ENCODE measurements at places on chromosomes 6 and 20.
A peak's percentile ranks its signal among the peaks of the same experiment; 100 is the strongest.

GRCh38 chr6:95244751-95245150, 332.6 kb upstream of the MANEA start:
- no peak for DNase-seq

DNA sequence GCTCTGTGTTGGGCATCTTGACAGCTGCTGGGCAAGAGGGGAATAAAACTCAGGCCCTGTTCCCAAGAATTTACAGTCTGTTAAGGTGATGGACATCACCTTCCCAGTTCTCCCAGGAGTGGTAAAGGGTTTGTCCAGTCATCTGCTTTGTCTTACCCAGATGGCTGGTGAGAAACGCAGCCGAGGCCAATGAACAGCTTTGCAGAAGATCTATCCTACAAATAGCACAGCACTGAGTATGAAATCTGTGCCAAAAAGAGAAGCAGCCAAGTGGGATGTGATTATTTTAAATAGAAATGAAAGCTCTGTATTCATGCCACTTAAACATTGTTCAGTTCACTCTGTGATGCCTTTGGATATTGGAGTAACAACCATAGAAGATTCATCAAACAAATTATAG, 132.7 kb upstream of the SLC22A16 start:
- no peak for DNase-seq

- no peak for DNase-seq
Measured at GRCh38 chr6:106101466-106101865, 15.3 kb downstream of the PRDM1 start.

DNA sequence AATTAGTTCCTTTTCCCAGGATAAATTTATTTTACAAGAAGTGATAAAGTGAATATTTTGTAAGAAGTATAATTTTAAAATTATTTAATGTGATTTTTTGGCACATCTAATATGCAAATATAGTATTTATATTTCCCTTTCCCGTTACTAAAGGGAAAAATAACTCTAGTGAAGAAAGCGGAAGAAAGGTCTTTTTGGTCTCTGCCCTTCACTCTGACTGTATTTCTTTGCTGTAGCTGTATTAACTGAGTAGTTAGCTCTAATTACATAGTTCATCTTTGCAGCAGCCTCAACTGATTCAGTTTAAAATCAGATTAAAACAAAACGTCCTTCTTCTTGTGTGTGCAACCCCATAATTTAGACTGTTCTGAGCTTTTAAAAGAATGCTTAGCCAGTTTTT, 57.4 kb upstream of the RNF144B start:
- DNase-seq = no peak

- DNase-seq = no peak
Measured at GRCh38 chr6:28600245-28600644, 74.6 kb downstream of the GPX5 start.

DNA sequence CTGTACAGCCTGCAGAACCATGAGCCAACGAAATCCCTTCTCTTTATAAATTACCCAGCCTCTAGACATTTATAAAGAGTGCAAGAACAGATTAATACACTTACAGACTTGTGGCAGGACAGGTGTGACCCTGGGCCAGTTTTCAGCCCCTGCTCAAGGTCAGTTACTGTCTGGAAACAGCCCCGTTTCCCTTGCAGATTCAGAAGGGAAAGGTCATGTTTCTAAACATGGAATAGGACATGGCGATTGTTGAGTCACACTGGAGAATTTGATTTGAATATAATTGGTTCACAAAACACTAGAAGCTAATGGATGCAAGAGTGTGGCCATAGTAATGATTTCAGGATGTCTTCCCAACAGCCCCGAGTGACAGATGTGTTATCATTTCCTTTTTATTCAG, 248.8 kb downstream of the DLL1 start:
- no peak for DNase-seq

DNA sequence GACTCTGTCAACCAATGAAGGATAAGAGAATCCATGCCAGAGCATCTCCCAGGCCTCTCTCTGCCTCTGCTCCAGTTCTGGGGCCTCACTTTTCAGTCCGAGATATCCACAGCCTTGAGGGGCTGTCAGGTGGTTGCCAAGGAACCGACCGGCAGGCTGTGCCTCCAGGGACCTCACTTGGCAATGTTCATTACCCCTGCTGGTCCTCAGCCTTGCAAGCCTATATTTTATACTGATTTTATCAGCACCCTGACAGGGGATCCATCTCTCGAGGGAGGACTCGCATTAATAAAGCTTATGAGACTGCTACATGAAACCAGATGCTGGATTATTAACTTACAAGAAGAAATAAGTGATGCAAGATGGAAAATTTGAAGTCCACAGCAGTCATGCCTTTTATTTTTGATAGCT, 39.9 kb downstream of the TMC2 start:
- no peak for DNase-seq

DNA sequence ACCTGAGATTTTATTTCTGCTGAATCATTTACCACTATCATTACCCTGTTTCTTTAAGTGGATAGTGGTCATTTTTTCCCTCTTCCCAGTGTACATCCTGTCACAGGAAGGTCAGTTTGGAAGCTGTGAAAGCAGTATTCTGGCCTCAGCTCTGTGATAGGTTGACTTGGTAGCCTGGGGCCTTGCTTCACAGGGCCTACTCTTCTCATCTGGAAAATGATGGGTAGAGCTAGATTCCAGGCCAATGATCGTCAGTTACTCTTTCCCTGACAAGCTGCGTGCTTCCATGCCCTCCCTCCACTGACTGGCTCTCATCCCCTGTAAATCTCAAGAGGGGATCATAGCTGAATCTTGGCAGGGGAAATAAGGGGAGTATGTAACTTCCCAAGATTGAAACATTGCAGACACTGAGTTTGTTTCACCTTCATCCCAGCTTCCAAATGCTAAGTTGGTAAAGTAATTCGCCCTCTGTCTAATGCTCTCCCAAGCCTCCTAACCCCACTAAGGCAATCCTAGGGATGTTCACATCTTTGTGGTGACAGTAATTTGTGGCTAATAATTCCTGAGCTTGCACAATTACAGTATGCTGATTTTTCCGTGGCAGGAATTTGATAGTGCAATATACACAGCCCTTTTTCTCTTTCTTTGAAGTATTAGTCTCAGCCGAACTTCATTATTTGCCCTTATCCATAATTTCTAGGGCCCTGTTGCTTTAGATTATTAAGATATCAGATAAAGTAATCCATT, 51.2 kb downstream of the VAPB start:
- no peak for DNase-seq

DNA sequence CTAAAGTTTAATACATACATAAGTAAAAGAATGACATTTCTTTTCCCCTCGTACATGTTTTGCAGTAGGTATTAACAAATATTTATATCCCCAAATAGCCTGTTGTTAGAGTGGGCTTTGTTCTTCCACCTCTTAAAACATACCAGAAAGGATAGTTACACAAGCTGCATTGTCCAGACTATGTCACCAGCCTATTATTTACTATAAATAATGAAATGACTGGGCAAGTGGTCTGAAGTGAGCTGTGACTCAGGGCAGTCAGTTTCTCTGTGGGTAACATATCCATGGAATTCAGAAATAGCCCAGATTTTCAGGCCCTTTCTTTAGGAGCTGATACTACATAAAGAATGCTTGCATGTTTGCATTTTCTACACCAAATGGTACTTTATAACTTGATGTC, 60.1 kb downstream of the FUT9 start:
- no peak for DNase-seq

DNA sequence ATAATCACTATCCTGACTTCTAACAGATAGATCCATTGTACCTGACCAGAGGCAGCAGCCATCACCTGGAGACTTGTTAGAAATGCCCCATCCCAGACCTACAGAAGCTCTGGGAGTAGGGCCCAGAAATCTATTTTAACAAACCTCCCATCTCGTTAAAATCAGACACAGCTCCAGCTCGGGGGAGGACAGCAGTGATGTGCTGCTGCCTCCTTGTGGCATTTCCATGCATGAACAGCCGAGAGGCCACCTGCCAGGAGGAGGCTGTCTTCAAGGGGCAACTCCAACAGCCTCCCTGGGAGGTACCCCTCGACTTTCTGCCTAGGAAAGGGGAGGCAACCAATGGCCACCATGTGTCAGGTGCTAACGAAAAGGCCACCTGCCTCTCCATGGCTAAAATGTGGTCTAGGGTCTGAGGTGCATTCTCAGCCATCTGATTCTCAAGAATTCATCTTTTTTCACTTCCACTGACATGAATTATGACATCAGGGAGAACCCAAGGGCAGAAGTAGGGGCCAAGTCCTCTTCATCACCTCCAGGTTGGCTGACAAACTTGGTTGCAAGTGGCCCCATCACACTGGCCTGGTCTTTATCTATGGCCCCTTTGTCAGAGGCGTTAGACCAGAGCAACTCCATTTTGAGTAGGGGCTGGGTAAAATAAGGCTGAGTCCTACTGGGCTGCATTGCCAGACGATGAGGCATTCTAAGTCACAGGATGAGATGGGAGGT, 12.2 kb upstream of the KCNK15 start:
- peak; percentile 89 for DNase-seq

GRCh38 chr6:106626485-106626884, 2.8 kb downstream of the RTN4IP1 start:
- DNase-seq = no peak
